ENCODE measurements at places on chromosomes 2 and 18.

- no peak for DNase-seq
Measured at GRCh38 chr2:226589043-226589442, 210.6 kb downstream of the IRS1 start.

DNA sequence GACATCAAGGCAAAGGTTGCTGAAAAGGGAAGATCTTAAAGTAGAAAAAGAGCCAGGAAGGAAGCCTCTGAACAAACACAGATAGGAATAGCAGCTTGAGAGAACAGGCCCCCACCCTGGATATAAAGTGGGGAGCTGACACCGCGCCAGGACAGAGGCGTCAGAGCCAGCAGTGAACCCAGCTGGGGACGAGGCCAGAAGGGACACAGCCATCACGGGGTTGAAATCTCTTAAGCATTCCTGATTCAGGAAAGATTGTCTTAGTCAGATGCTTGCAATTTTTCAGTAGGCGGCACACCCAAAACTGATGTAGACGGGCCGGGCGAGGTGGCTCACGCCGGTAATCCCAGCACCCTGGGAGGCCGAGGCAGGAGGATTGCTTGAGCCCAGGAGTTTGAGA, 93.8 kb upstream of the PHLPP1 start:
- DNase-seq = no peak

GRCh38 chr2:1892529-1893250, 148.4 kb upstream of the PXDN start:
- DNase-seq = no peak

DNA sequence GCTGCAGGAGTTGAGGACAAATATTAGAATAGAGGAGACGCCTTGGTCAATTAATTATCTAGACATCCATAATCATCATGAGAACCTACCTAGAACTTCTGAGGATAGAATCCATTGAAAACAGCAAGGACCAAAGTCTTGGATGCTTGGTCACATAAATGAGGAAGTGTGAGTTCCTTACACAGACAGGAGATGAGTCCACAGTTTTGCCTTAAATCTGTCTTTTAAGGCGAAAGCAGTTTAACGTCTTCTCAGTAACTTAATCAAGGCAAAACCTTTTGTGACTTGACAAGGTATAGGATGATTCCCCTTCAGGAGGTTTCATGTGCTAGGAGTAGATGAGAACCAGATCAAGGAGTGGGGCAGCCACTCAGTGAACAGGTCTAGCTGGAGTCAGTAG, 1783.2 kb upstream of the CELF4 start:
- DNase-seq = no peak

- peak; percentile 91 for DNase-seq
Measured at GRCh38 chr2:37376421-37377186, 32.2 kb downstream of the QPCT start.

DNA sequence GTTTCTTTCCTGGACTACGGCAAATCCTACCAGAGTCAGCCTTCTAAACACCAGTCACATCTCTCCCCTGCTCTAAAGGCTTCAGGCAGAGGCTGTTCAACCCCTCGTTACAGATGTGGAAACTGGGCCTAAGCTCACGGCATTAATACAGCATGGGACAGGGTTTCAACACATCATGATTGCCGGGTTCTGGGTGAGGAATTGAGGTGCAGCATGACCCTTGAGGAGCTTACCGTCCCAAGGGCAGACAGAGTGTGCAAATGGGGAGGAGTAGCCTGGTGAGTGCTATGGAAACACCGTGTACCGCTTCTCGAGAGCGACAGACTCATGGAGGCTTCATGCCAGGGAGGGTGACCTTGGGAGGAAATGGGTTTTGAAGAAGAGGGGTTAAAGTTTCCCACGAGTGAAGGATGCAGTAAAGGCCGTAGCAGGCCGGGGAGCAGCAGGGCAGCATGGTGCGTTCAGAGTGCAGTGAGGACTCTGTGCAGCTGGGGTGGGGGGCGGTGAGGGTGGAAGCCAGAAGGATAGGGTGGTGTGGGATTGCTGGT, 51.1 kb downstream of the TGOLN2 start:
- no peak for DNase-seq

DNA sequence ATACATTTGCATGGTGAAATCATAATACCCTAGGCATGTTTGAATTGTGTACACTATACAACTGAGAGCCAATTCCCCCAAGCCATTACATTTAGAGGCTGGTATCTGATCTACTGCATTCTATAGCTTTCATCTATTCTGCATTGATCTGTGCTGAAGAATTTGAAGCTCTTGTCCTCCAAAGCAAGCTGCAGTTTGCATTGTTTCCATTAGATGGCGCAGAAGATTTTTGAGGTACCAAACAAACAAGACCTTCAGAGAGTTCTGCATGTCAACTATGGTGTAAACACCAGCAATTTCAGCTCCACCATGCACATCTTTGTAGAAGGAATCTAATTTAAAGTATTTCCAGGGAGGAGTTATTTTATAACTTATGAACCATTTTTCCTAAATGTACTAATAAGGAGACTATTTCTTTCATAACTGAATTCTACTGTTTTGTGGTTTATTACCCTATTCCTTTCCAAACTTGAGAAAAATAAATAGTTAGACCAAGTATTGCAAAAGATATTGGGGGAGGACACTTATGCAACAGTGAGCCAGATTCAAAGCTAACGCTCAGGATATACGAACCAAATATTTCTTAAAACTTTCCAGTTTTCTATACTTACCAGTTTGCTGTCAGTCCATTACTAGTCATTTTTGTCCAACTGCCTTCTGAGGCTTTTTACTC, 761.8 kb upstream of the ACVR2A start:
- DNase-seq = peak; percentile 47

GRCh38 chr18:59690996-59691395, 6.2 kb downstream of the CCBE1 start:
- DNase-seq = no peak

DNA sequence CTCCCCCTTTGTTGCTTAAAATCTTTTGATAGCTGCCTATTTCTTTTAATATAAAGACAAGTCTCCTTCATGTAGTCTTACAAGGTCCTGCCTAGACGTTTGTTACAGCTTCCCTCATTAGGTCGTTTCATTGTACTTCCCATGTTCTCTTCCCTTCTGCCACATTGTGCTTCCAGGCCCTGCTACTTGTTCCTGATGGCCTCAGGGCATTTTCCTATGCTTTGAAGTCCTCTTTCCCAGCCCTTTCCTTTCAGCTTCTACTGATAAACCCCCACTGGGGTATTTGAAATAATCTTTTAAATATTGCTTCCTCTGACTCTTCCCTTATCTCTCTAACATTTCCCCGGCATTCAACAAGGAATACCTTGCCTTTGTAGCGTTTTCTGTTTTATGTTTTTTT, 67.4 kb downstream of the UBE2E3 start:
- DNase-seq = no peak

DNA sequence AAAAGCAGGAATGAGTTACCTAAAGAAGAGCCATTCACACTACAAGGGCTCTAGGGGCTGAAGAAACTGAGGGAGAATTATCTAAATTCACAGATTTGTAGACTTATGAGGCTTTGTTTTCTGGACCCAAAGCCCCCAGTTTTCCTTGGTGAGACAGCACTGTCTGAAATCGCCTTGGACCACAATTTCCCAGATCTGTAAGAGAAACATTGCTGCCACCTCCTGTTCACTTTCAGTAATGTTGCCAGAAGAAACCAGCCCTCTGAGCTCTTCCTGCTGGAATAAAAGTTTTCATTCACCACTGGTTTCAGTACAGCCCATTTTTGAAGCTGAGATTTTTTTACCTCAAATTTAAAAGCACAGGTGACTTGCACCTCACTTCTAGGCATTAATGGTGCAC, 169.2 kb downstream of the CDH20 start:
- DNase-seq = peak; percentile 42

- no peak for DNase-seq
Measured at GRCh38 chr2:27953077-27953476, 62.5 kb downstream of the BABAM2 start.

DNA sequence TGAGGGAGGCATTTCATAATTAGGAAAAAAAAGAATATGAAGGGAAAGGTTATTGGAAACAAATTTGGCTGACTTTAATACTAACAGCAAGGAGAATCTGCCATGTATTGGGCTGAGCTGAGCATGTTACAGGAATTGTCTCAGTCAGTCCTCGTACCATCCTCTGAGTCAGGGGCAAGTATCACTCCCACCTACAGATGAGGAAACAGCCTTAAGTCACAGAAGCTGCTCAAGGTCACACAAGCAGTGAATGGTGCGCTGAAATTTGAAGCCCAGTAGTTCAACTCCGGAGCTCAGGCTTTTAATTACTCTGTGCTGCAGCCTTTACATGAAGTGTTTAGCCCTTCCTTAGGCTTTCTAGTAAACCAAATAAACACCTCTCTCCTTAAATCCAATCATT, 17.3 kb downstream of the PROKR1 start:
- no peak for DNase-seq

GRCh38 chr18:59451963-59452362, 92.9 kb upstream of the LMAN1 start:
- no peak for DNase-seq

GRCh38 chr18:45063246-45064038, 382.8 kb downstream of the SETBP1 start:
- no peak for DNase-seq

DNA sequence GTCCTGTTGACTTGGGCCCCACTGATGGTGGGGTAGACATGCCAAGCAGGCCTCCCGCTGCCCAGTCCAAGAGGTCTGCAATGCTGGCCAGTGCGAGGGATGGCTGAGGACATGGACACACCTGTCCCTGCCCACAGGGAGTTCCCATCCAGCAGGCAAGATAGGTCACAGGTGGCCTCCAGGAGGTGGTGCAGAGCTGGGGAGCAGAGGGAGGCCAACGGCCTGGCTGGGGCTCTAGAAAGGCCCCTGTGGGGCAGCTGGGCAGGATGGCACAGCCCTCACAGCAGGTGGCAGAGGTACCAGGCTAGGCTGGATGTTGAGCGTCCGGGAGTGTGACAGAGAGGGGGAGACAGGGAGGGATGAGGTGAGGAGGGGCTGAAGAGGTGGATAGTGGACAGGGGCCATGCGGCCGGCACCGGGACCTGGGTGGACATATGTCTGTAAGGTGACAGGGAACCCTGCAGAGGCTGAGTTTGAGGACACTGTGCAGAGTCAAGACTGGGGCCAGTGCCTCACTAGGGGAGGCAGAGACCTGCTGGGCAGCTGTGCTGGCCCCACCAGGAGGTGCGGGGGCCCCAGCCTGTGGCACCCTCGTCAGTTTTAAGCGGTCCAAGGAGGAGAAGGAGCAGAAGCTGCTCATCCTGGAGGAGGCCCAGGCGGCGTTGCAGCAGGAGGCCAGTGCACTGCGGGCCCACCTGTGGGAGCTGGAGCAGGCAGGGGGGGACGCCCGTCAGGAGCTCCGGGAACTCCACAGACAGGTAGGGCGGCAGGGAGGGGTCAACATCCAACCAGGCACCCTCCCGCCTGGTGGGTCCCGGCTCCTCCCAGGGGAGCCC, 34.3 kb upstream of the SNED1 start:
- DNase-seq = peak; percentile 36

- DNase-seq = no peak
Measured at GRCh38 chr18:6928359-6928758, 189.2 kb downstream of the LAMA1 start.

DNA sequence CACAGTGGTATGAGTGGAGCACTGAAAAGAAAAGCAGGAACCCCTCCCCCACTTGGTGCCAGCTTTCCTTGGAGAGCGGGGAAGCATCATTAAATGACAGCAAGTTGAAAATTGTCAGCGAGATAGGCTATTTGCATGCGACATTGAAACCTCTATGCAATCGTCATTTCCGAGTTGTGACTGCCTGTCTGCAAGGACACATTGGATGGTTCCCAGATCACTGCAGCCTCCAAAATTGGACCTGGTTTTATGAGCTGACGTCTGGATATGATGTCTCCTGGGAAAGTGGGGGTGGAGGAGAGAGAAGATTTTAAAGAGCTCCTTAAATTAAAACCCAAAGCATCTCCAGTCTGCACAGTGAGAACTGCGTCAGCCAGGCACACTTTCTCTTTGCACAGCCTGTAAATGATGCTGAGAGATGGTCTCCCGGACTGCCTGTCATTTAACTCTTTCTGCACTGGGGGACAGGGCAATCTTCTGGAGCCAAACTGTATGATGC, 57.8 kb upstream of the KIF5C start:
- DNase-seq = no peak

DNA sequence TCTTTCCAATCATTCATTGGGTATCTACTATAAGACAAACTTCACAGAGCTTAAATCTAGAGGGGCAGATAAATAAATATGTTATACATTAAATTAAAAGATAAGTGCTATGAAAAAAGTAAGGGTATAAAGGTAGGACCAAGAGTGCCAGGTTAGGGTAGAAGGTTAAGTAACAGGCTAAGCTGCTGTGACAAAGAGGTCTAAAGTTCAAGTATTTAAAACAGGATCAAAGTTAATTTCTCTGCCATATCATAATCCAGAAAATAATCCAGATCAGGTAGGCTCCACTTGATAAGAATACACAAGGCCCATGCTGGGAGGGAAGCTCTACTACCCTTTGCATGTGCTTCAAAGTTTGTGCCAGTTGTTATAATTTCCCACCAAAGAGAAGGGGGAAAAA, 115.6 kb downstream of the DYM start:
- no peak for DNase-seq

GRCh38 chr18:48335829-48336228, 73.4 kb downstream of the ZBTB7C start:
- no peak for DNase-seq

GRCh38 chr2:151654891-151655290, 79.4 kb downstream of the NEB start:
- no peak for DNase-seq

DNA sequence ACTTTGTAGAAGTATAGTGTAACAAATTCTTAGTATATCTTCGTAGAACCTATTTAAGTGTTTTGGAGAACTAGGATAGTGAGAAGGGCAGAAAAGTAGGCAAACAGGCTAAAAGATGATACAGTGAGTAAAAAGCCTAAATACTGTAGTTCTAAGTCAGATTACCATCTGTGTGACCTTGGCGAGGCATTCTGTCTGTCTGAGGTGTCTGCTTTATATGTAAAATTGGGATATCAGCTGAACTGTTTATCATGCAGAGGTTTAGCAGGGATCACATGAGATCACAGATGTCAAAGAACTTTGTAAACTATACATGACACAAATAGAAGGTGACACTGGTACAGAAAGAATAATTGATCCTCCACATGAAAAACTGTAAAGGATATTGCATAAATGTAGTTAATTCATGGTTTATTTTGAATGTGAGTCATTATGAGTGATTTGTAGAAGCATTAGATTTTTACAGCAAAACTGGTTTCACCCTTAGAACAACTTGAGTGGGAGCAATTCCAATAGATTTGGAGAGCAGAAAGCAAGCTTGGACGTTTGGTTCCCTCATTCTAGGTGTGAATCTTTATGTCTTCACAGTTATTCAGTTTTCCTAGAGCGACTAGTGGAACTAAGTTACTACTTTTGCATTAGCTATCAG, 41.9 kb downstream of the TAF1B start:
- DNase-seq = no peak

DNA sequence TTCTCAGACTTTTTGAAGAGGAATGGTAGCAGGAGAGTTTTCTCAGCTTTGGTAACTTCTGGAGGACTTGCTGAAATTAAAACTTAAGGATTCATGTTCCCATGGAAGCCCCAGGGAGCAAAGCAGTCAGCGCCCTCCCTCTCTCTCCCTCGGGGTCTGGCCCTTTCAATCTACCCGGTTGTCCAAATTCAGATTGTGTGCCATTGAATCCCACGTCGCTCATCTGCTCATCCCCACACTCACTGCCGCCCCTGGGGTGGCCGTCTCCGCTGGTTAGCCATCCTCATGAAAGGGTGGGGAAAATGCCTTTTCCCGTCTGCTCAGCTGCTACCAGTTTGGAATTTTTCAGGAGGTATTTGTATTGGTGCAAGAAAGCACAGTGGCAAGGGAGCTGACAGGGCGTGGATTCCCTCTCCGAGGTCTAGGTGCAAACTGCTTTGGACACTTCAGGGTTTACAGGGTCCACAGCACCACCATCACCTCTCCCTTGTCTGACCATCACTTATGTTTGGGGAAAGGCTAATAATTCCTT, 27.1 kb downstream of the MCFD2 start:
- no peak for DNase-seq

Measured in SJSA1 (cell line).